HCT116 (cell line): ENCODE measurements at places on chromosomes 5 and 9.

GRCh38 chr5:22649074-22649473, 204.1 kb downstream of the CDH12 start:
- no peaks in the 10 kb centered on the region for H3K4me1 ChIP-seq
- H3K27ac ChIP-seq = no peak overlapping the region
- H3K27me3 ChIP-seq = no peaks in the 10 kb centered on the region
- H3K4me3 ChIP-seq = no peak overlapping the region
- no peaks in the 10 kb centered on the region for H3K36me3 ChIP-seq

- H3K27me3 ChIP-seq = no peaks in the 10 kb centered on the region
- H3K27ac ChIP-seq = peak overlapping the region; percentile 88
- H3K4me1 ChIP-seq = peaks cover 22% of the 10 kb centered on the region
- DNase-seq = no peak
- H3K4me3 ChIP-seq = peak overlapping the region; percentile 81
These were observed 831 bp downstream of the INPP5E start for GRCh38 chr9:136438548-136439480.

DNA sequence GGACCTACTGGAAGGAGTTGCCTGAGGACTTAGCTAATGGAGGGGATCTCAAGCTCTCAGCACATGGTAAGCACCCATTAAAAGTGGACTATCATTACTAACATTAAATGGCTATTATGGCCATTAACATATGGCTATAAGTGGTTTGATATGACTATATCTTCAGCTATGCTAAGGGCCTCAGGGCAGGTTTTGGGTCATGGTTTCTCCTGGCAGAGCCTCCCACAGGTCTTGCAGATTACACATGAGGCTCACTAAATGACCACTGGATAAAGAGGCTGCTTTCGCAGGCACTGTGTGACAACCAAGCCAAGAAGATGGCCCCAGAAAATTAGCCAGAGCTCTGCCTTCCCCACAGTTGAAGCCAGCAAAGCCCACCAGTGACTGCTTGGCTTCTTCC, 15.4 kb downstream of the CCNJL start:
- no peaks in the 10 kb centered on the region for H3K36me3 ChIP-seq
- H3K4me3 ChIP-seq = no peak overlapping the region
- H3K4me1 ChIP-seq = no peaks in the 10 kb centered on the region
- no peak for DNase-seq
- H3K27me3 ChIP-seq = no peaks in the 10 kb centered on the region
- no peak overlapping the region for H3K27ac ChIP-seq

DNA sequence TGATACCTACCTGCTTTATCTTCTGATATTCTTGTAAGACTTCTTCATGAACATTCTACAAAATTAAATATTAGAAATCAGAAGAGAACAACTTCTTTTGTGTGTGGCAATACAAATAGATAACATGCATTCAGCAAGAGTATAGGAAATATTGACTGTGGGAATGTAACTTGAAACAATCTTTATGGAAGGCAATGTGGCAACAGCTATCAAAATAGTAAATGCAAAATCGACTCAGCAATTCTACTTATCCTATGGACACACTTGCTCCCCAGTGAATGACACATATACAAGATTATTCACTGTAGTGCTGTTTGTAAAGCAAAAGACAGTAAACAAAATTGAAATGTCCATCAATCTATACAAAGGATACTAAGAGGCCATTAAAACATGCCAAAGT, 66.5 kb upstream of the GLRX start:
- no peak for DNase-seq
- H3K27me3 ChIP-seq = no peaks in the 10 kb centered on the region
- H3K36me3 ChIP-seq = no peaks in the 10 kb centered on the region
- no peak overlapping the region for H3K4me3 ChIP-seq
- H3K27ac ChIP-seq = no peak overlapping the region
- no peaks in the 10 kb centered on the region for H3K4me1 ChIP-seq

- peaks cover 70% of the 10 kb centered on the region for H3K27me3 ChIP-seq
- H3K4me1 ChIP-seq = no peaks in the 10 kb centered on the region
- no peaks in the 10 kb centered on the region for H3K36me3 ChIP-seq
- H3K27ac ChIP-seq = no peak overlapping the region
- no peak overlapping the region for H3K4me3 ChIP-seq
- no peak for DNase-seq
These were observed 10.0 kb downstream of the LCP2 start for GRCh38 chr5:170287532-170287931.

DNA sequence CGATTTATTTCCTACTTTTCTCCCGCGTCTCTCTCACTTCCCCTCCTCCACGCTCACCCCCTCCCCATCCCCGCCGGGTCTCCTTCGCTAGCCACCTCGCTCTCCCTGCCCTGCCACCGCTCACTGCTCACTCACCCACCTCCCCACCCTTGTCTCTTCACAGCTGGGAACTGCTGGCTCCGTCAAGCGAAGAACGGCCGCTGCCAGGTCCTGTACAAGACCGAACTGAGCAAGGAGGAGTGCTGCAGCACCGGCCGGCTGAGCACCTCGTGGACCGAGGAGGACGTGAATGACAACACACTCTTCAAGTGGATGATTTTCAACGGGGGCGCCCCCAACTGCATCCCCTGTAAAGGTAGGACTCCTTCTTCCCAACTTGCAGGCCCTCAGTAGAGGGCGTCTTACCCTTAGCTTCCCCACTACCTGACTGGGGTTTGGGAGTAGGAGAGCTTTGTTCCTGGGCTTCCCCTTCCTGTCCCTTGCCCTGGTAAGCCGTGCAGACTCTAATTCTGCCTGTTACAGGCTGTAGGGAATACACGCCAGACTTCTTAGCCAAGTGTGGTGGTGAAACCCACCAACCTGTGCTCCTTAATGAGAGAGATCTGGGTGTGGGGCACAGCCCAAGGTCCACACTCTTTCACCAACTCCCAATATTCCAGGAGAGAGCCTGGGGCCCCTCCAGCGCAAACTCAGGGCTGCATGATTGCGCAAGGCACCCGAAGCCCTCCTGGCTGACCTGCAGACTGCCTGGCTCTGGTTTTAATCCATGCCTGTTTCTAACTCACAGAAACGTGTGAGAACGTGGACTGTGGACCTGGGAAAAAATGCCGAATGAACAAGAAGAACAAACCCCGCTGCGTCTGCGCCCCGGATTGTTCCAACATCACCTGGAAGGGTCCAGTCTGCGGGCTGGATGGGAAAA, 2.5 kb downstream of the FST start:
- no peak for DNase-seq
- no peaks in the 10 kb centered on the region; the same call in 1 of the 2 replicates for H3K4me1 ChIP-seq
- H3K27ac ChIP-seq = no peak overlapping the region
- no peak overlapping the region for H3K4me3 ChIP-seq
- peaks cover 13% of the 10 kb centered on the region; the same call in 1 of the 2 replicates for H3K27me3 ChIP-seq

DNA sequence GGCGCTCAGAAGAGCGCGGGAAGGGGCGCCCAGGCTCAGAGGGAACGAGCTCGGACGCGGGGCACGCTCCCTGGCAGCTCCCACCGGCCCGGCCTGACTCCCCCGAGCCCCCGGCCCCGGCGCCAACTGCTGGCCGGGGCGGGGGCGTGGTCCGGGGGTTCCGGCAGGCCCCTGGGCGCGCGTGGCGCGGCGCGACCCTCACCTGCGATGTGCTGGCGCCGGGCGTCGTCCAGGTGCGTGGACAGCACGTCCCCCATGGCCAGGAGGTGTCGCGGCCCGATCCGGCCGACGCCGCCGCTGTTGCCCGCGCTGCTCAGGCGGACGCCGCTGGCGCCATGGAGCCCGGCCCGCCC, 43.5 kb upstream of the STXBP1 start:
- H3K36me3 ChIP-seq = no peaks in the 10 kb centered on the region
- no peaks in the 10 kb centered on the region for H3K27me3 ChIP-seq

GRCh38 chr9:20397348-20397747, 225.0 kb downstream of the MLLT3 start:
- H3K27ac ChIP-seq = no peak overlapping the region
- DNase-seq = no peak
- H3K27me3 ChIP-seq = 0 out of 2 replicates have a peak, but pooled peaks cover 10% of the 10 kb centered on the region
- no peak overlapping the region for H3K4me3 ChIP-seq
- no peaks in the 10 kb centered on the region for H3K36me3 ChIP-seq

- no peaks in the 10 kb centered on the region for H3K27me3 ChIP-seq
- no peak for DNase-seq
These were observed 1.7 kb downstream of the TSSK1B start for GRCh38 chr5:113433071-113433470.

GRCh38 chr9:106310782-106311181, 552.2 kb upstream of the ZNF462 start:
- no peaks in the 10 kb centered on the region for H3K27me3 ChIP-seq
- no peak overlapping the region for H3K27ac ChIP-seq
- no peaks in the 10 kb centered on the region for H3K36me3 ChIP-seq
- no peak for DNase-seq
- H3K4me3 ChIP-seq = no peak overlapping the region
- no peaks in the 10 kb centered on the region for H3K4me1 ChIP-seq

- H3K4me3 ChIP-seq = no peak overlapping the region
- no peak overlapping the region for H3K27ac ChIP-seq
- no peaks in the 10 kb centered on the region for H3K27me3 ChIP-seq
- no peak for DNase-seq
- H3K4me1 ChIP-seq = no peaks in the 10 kb centered on the region
These were observed 86.2 kb downstream of the HACD4 start for GRCh38 chr9:20945269-20945668.
